CD4-positive, alpha-beta T cell (primary cell): ENCODE measurements at places on chromosomes 1 and 21. TPM values are rescaled to one million over a fixed set of nuclear protein-coding genes. Genes with fewer than 3 reads are reported as not detected.

DNA sequence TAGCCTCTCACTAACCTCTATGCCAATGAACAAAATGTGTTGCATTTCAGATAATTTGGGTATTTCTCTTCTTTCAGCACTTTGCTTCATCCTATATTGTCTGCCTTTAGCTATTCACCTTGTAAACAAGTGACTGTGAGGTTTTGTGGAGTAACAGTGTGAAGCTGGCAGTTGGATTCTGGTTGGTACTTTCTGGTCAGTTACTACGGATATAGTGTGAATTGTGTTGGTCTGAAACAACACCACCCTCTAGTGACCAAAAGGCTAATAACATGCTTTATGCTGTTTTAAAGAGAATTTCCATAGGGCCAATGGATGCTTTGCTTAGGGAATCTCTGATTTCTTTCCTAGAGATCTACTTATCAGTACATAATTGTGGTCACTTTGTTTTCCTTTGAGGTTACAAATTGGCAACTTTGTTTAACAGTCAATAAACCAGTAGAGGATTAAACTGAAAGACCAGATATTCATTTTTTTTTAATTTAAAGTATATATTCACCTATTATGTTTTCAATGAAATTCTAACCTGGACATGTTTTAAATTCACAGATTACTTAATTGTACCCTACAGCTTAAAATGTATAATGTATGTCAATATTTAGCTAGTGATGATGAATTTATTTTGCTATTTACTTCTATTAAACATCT is 2.5 kb upstream of the PTGER3 start:
- DNase-seq, result no peak

GRCh38 chr1:15797614-15798390 is 9.6 kb downstream of the UQCRHL start:
- DNase-seq, result no peak

Gene THEMIS2
- total RNA-seq, result 21.6 TPM

Gene CRYBG2
- total RNA-seq, result 1.4 TPM

- DNase-seq, result no peak
These were observed 505 bp upstream of the GNPAT start for GRCh38 chr1:231240531-231240882.

Gene DISP1
- total RNA-seq, result 1.6 TPM
